ENCODE measurements at places on chromosomes 1 and 21. TPM values are rescaled to one million over a fixed set of nuclear protein-coding genes. Genes with fewer than 3 reads are reported as not detected.

Gene WDR3
- 20.6 TPM for polyA plus RNA-seq

Gene NAV1
- polyA plus RNA-seq, result 19.8 TPM

Gene STX12
- 44.0 TPM for polyA plus RNA-seq

- DNase-seq, result no peak
Observed at GRCh38 chr1:206826394-206826793, 39.0 kb upstream of the IL20 start.

GRCh38 chr21:42367367-42368165 lies 1.2 kb upstream of the TFF1 start:
- DNase-seq, result no peak

DNA sequence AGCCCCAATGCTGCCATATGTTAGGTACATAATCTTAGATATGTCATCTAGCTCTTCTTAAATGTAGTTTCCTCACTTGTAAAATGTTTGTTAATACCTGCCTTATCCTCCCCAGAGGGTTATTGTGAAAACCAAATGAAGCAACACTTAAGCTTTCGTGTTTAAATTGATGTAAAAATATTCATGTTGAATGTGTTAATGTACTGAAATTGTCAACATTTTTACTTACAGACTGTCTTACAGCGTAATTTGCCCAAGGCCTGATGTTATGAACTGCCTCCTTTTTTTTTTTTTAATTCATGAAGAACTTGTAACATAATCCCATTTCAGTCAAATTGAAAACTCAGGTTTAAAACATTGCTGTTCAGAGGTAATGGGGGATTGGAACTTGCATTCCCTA lies 25.6 kb upstream of the ENAH start:
- DNase-seq, result no peak

- no peak for DNase-seq
Observed at GRCh38 chr1:203450479-203451149, 25.0 kb upstream of the PRELP start.

DNA sequence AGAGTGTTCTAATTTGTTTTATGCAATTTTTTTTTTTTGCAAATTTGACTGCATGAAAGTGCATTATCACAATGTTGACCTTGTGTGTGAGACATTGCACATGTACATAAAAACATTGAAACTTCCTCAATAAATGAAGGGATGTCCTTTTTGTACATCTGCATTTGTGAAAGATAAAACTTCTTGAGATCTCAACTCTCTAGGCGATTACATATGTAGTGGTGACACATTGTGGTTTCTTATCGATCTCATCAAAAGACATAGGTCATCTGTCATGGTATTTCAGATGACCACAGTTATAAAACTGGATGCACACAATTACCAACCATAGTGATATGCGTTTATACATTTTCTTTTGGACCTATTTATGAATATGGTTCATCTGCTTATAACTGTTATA lies 35.6 kb upstream of the C21orf91 start:
- no peak for DNase-seq
